ENCODE measurements at places on chromosomes 3 and 15.

- no peak for DNase-seq
These were observed 204.0 kb upstream of the NANOGP8 start for GRCh38 chr15:35289024-35289617.

GRCh38 chr3:32297366-32297765 lies 58.9 kb downstream of the CMTM8 start:
- peak; percentile 45 for DNase-seq

DNA sequence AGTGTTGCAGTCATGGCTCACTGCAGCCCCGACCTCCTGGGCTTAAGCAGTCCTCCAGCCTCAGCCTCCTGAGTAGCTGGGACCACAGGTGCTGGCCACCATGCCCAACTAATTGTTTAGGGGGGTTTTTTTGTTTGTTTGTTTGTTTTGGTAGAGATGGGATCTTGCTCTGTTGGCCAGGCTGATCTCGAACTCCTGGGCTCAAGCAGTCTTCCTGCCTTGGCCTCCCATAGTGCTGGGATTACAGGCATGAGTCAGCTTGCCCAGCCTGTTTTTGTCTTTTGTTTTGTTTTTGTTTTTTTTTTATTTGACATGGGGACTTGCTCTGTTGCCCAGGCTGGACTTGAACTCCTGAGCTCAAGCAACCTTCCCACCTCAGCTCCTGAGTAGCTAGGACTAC lies 17.4 kb downstream of the NDUFB5 start:
- no peak for DNase-seq

GRCh38 chr3:197750858-197751737 lies 1.4 kb downstream of the FYTTD1 start:
- DNase-seq: no peak

- no peak for DNase-seq
These were observed 34.6 kb upstream of the AEN start for GRCh38 chr15:88586401-88587162.

DNA sequence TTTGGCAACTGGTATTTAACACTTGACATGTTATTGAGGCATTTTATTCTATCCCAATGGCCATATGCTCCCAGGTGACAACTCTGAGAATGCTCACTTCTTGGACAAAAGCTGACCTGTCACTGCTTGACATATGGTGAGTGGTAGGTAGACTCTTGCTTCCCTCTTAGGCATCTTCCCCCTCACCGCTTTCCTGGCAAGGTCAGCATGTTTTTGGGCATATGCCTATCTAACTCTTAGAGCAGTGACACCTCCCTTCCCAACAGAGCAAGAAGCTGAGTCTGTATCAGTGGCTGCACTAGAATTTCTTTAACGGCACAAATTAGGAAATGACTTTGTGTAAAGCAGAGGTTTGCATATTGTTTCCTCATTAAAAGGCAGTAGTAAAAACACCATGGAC lies 300.7 kb downstream of the OXSM start:
- no peak for DNase-seq

GRCh38 chr3:83823095-83823494 lies 1135.7 kb upstream of the CADM2 start:
- DNase-seq: no peak

DNA sequence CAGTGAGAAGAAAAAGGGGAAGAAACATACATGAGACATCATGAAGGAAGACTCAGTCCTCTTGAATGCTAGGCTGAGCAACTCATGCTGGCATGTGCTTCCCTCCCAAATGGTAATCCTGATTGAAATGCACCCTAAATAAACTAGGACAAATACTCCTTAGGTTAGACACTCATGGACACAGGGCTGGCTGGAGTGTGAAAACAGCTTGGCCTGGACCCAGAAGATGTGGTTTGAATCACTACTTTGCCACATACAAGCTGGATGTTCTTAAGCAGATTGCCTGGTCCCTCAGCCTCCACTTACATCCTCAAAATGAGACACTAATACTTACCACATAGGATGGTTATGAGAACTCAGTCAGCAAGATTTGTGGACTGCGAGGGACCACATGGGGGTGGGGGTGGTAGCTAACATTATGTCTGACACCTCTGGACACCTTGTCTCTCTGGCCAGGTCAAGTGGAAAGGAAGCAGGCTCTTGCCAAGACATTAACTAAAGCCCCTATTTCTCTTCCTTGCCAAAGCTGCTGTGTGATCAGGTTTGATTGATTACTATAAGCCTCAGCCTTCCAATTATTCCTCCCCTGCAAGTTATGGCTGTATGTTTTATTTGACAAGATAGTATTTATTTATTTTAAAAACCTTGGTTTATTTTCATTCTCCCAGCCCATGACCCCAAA lies 138.9 kb upstream of the SLC7A14 start:
- DNase-seq: no peak

DNA sequence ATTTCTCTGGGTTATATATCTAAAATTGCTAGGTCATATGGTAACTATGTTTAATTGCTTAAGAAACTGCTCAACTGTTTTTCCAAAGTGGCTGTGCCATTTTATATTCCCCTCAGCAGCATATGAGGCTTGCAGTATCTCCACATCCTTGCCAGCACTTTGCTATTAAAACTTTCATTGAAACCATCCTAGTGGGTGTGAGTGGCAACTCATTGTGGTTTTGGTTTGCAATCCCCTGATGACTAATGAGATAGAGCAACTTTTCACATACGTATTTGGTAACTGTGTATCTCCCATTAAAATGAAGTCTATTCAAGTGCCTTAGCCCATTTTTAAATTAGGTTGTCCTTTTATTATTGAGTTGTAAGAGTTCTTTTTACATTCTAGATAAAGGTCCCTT lies 17.3 kb downstream of the KPNA1 start:
- DNase-seq: no peak

GRCh38 chr3:122502941-122503340 lies 11.8 kb downstream of the KPNA1 start:
- no peak for DNase-seq

DNA sequence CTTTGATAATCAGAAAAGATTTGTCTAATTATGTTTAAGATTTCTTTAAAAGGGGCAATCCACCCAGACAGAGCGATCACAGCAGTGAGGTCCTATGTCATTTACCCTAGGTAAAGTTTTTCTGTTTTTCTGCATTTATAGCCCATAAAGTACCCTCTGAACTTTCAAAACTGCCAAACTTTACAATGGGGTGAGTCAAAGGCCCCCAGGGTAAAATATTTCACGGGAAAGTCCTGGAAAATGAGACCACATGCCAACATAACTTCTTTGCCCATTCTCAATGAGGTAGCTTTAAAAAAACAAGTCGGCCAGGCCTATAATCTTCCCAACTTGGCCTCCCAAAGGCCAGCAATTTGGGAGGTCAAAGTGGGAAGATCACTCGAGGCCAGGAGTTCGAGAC lies 53.0 kb downstream of the SUCLG2 start:
- DNase-seq: no peak

- DNase-seq: no peak
These were observed 20.5 kb downstream of the CPN2 start for GRCh38 chr3:194330579-194330978.
